T1000 (cell line): ENCODE measurements at places on chromosomes 2 and 18.

GRCh38 chr2:26224095-26224494 lies 20.3 kb downstream of the HADHA start:
- DNase-seq = no peak

- no peak for DNase-seq
Measured at GRCh38 chr2:50584185-50584584, 447.7 kb downstream of the NRXN1 start.

GRCh38 chr2:1234731-1235308 lies 178.4 kb upstream of the TPO start:
- DNase-seq = no peak

- DNase-seq = no peak
Measured at GRCh38 chr2:197293252-197294007, 17.1 kb downstream of the ANKRD44 start.

- no peak for DNase-seq
Measured at GRCh38 chr2:178142274-178143065, 30.2 kb downstream of the RBM45 start.

DNA sequence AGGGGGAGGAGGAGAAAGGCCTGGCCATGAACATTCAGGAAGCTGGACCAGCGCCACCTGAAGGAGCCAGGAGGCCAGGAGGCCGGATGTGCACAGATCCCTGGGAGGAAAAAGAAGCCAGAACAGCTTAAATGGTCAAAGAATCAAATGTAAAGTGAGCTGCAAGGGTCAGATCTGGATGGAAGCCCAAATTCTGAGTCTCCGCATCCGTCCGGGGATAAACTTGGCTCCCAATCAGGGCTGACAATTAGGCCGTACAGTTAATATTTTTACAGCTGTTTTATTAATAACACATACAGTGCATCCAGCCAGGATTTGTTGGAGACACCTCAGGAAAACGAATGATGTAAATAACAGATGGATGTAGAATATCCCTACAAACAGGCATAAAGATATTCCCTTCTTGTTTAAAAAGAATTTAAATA lies 495.1 kb upstream of the TCF4 start:
- no peak for DNase-seq

GRCh38 chr2:113211226-113212105 lies 37.7 kb downstream of the PSD4 start:
- DNase-seq = no peak

- DNase-seq = no peak
Measured at GRCh38 chr2:24577481-24577880, 86.4 kb downstream of the NCOA1 start.

GRCh38 chr2:4693266-4693665 lies 989.9 kb downstream of the DCDC2C start:
- DNase-seq = no peak

- no peak for DNase-seq
Measured at GRCh38 chr2:188196343-188197008, 95.2 kb upstream of the GULP1 start.

DNA sequence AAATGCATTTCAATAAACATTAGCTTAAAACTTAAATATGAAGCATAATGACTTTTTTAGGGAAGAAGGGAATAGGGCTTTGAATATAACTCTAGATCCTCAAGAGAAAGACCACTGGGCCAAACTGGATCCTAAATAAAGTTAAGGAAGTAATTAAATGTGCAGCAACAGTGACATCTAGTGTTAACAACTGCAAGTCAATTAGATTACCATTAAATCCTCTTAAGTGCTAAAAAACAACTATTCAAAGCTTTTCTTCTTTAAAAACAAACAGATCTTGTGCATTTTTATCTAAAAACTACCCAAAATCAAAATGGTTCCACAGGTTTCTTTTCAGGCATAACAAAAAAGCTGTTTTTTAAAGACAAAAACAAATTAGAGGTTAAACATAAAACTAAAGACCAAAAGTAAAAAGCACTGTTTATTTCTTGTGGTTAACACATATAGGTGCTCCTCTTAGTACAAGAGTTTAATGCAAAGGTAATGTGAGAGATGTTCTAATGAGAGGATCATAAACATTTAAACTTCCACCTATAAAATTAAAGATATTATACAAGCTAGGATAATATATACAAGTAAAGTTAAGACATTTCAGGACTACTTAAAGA lies 111.4 kb downstream of the THADA start:
- no peak for DNase-seq

GRCh38 chr18:36772241-36772723 lies 56.5 kb downstream of the TPGS2 start:
- no peak for DNase-seq

DNA sequence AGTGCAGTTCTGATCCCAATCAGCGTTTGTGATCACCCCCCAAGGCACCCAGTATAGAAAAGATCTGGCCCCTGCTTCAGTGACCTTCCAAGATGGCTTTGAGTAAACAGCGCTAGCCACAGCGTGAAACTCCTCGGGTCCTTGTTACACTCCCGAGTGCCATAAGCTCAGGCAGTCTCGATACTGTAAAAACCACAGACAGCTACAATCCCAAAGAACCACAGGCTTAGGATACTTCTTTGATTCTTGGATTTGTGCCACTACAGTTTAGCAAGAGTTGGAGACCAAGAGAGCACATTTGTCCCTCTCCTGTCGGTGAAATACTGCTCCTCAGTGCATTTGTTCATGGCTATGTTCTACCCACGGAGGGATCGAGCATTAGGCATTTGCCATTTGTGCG lies 352.5 kb upstream of the ZNF521 start:
- no peak for DNase-seq

DNA sequence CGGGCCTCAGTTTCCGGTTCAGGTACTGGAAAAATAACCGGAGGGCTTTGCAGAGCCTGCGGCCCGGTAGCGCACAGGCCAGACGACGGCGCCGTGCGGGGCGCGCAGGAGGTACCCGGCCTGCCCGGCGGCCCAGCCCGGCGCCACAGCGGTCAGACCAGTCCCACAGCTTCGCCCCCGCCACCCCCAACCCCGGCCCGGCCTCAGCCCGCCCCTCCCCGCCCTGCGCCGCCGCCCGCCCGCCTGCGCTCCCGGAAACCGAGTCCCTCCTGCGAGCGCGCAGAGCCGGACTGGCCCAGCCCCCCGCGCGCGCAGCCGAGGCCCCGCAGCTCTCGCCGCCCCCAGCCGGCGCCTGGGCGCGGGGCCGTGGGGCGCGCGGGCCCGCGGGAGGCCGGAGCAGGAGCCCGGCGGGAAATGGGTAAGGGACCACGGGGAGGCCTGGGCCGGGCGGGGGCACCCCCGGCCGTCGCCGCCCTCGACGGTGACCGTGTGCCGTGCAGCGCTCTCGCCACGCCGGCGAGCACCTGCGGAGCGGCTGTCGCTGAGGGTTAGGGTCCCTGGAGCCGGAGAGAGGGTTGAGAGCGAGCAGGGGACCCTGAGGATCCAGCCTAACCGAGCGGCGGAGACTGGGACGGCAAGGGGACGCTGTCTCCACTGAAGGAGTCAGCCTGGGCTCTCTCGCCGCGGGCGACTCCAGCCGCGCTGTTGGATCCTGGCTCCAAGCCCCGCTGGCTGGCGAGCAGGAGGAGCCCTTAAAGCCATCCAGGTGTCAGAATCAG lies 16.5 kb upstream of the PSD4 start:
- DNase-seq = no peak

DNA sequence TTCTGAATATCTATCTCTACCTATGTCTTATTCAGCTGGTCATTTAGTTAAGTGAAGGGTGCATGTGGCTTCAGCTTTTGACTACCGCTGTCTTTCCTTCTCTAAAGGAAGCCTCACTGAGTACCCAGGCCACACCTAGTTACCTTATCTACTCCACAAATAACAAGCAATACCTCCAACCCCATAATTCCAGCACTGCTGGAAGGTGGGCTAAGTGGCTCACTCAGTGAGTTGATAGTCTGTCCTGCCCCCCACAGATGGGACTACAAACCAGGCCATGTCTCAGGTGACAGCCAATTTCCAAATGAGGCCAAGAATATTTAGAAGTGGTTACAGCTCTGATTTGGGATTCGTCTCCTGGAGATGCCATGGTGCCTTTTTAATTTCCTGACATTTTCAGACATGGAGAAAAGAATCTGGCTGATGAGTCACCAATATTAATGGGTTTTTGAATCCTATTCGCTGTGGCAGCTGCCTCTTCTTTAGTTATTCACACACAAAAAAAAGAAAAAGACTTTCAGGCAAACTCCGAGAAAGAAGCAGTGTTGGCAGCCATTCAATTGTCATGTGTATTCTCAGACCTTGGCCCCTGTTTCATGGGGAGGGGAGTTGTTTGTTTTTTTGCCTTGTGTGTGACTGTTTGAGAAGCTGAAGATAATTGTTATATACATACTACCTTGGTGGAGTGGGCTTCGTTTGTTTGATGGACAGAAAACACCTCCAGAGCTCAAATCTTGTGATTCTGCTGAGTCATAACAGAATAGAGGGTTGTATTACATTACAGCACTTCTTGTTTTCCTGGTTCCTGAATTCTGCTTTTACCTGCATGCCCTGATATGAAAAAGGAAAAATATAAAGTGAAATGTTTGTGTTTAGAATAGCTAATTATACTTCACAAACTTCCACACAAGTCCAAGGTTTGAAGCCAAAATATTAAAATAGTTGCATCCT lies 64.2 kb downstream of the SCG2 start:
- DNase-seq = no peak

GRCh38 chr18:72555101-72555500 lies 11.0 kb upstream of the CBLN2 start:
- DNase-seq = no peak

DNA sequence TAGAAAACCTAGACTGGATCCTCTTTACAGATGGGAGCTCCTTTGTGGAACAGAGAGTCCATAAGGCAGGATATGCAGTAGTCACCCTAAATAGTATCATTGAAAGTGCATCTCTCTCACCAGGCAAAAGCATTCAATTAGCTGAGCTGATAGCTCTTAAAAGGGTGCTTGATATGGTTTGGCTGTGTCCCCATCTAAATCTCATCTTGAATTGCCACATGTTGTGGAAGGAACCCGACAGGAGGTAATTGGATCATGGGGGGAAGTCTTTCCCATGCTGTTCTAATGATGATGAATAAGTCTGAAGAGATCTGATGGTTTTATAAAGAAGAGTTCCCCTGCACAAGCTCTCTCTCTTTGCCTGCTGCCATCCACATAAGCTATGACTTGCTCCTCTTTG lies 96.2 kb upstream of the RMP24 start:
- DNase-seq = no peak

DNA sequence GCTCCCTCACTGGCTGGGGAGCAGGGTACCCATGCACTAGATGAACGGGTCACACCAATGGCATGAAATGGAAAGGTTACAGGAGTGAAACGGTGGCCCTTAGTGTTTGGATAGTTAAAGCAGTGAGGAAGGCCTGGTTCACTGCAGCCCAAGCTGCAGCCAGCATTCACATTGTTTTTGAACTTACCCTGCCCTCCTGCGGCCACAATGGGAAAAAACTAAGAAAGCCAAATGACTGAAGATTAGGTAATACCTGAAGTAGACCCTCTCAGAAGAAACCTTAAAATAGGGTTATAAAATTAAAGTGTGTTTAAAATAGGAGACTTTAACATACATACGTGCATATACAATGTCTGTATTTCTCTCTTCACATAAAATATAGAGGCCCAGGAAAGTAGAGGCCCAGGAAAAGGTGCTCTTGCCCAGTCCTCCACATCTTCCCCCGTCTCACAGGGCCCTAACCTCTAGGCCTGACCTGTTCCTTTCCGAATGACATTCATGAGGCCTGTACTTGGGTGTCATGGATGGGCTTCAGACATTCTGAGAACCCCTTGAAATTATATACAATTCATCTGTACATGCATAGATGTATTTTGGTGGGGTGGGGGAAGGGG lies 33.3 kb downstream of the DOK1 start:
- peak; percentile 39 for DNase-seq

DNA sequence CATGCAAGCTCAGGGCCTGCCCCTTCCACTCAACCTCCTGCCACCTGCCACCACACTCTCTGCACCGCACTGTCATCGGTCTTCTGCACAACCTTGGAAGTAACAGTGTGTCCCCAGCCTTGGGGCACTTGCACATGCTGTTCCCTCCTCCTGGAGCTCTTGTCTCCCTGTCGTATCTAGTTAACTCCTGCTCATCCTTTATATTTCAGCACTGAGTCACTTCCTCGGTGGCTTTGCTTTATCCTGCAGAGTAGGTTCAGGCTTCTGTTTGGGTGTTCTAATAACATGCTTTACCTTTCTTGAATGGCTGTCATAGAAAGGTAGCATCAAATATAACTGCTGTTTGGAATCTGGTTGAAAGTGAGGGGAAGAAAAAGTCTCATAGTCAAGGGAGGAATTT lies 25.3 kb downstream of the PAX8 start:
- no peak for DNase-seq

DNA sequence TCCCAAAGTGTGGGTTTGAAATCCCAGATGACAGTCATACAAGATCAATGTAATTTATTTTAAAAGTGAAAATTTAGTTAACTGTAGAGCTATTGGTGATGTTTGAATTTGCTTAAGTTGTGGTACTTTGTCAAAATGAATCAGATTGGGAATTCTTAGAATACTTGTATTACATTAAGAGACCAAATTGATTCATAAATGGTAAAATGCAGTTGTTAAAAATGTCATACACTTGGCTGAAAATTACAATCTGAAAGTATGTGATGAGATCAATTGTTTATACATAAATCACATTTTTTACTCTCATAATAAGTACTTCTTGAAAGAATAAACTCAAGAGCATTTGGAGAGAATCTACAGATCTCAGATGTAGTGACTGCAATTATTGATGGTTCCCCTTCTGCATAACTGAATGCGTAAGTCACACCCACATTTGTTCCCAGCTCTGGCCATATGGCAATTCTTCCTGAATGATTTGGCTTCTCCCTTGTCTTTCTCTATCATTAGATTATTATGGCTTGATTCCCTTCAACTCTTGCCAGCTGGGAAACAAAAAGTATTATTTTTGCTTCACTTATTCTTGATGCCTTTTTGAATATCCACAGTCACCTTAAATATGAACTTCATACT lies 558.5 kb downstream of the CPS1 start:
- no peak for DNase-seq

DNA sequence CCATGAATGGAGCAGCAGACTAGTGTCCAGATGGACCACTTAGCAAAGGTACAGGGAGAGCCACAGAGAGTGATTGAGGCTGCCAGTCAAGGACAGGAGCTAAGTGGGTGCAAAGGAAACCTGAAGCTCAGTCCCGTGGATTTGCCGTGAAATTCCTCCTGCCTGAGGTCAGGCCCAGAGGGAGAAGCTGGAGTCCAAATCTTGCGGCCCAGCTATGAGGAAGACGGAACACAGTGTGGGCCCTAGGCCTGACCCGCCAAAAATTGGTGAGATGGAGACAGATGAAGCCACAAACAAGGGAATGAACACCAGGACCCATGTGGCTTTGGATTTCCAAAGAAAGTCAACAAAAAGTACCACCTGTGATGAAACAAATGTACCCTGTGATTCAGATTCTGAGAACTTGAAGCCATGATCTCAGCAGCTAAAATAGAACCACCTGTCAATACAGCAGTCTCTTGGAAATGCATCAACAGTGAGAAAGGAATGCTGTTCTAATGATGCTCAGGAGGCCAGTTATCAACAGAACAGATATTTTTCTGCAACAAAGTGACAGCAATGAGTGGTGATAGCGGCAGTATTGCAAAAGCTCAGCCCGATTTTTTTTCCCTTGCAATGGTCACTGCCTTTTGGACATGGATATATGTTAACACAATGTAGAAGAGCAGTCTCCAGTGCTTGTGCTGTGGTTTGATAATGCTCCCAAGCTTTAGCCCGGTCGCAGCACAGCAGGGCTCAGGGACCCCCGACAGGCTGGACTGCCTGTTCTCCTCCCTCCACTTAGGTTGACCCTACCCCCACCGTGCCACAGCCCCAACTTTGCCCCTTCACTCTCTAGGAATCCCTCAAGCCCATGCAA lies 10.7 kb downstream of the COL6A3 start:
- DNase-seq = no peak
